Activated naive CD8-positive, alpha-beta T cell treated with anti-CD3 and anti-CD28 coated beads for 36 hours (primary cell): ENCODE measurements at places on chromosomes 7 and 10. TPM values are rescaled to one million over a fixed set of nuclear protein-coding genes. Genes with fewer than 3 reads are reported as not detected.

AGR2 gene
- total RNA-seq, result not detected

PPP1R3C gene
- 0.36 TPM for total RNA-seq

TMEM236 gene
- total RNA-seq, result 0.12 TPM

CHRM2 gene
- total RNA-seq, result not detected

GPC2 gene
- total RNA-seq, result 3.9 TPM

- DNase-seq, result no peak
Measured at GRCh38 chr7:54397836-54398612, 144.2 kb upstream of the VSTM2A start.

DNA sequence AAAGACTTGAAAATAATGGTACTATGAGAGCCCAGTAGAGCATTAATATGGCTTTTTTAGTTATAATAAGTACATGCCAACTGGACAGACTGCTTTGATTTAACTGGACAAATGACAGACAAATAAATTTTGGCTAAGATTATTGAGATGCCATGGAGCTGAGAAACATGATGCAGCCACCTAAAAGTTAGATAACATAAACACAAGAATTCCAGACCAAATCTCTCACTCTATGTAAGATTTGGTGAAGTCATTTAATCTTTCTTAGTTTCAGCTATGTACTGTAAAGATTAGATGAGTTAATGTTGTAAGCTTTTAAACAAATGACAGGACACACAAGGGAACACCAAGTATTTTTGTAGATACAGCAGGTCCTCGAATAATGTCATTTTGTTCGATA lies 118.2 kb downstream of the CACNA2D1 start:
- DNase-seq, result no peak

- peak; percentile 30 for DNase-seq
Measured at GRCh38 chr7:156929789-156930539, 19.5 kb upstream of the NOM1 start.

DNA sequence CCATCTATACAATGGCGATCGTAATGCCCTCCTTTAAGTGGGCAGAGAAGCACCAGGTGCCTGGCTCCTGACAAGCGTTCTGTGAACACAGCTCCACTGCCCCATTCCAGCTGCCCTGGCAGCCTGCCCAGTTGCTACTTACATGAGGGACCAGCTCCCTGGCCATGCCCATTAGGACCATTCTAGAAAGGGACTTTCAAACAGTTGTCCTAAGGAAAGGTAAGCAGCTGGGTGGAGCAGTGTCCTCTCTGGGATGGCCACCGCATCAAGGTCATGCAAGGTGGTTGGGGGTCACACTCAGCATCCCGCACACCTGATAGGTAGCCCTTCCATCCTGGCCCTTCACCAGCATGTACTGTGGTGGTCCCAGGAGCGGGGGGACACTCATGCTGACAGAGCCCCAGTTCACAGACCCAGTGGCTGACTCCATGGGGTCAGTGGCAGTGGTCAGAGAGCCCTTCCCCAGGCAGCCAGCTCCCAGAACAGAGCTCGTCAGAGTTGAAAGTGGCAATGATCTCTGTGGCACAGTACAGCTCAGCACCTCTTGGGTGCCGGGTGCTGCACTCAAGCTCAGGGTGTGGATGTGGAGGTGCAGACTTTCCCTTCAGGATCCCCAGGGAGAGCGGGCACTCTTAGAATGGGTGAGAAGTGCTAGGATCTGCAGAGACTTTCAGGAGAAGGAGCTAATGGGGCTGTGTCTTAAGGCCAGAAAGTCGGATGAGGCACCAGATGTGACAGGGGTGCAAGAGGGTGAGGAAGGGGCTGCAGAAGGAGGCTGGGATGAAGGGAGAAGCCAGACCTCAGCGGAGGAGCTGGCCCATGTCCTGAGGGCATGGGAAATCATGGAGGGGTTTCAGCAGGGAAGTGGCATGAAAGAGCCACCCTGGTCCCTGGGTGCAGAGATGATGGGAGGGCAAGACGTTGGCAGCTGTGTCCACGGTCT lies 10.9 kb downstream of the MMRN2 start:
- DNase-seq, result no peak

- no peak for DNase-seq
Measured at GRCh38 chr10:5741276-5741675, 56.6 kb downstream of the TASOR2 start.

GRCh38 chr10:101007099-101007711 lies 7.6 kb downstream of the LZTS2 start:
- DNase-seq, result no peak

DNA sequence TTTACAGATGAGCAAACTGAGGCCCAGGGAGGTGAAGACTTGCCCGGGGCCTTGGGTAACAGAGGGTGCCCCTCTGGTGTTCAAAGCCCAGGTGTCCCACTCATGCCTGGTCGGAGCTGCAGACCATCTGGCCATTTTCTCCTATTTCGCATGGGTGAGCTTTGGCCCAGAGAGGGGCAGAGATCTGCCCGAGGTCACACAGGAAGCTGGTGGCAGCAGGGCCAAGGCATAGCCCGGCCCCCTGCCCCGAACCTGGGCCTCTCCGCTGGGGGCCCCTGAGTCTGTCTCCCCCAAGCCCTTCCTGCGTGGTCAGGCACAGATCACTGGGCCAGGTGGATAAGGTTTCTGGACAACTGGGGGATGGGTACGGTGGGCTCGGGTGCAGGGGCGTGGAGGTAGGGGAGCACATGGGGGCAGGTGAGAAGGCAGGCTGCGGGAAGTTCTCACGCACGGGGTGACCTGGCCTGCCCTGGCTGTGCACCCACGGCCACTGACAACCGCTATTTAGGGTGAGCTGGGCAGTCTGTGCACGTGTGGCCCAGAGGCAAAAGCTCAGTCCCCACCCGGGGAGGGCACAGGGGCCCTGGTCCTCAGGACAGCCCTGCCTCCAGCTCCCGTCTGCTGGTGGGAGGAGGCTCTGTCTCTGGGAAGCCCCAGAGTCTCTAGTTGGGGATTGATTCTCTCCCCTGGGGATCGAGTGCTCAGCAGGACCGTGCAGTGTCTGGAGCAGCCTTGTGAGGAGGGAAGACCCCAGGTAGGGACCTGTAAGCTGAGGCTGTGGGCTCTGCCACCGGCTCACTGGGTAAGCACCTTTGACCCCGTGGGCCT lies 68.6 kb downstream of the UNCX start:
- DNase-seq, result no peak

GRCh38 chr7:1645476-1645875 lies 24.6 kb upstream of the ELFN1 start:
- DNase-seq, result no peak

DNA sequence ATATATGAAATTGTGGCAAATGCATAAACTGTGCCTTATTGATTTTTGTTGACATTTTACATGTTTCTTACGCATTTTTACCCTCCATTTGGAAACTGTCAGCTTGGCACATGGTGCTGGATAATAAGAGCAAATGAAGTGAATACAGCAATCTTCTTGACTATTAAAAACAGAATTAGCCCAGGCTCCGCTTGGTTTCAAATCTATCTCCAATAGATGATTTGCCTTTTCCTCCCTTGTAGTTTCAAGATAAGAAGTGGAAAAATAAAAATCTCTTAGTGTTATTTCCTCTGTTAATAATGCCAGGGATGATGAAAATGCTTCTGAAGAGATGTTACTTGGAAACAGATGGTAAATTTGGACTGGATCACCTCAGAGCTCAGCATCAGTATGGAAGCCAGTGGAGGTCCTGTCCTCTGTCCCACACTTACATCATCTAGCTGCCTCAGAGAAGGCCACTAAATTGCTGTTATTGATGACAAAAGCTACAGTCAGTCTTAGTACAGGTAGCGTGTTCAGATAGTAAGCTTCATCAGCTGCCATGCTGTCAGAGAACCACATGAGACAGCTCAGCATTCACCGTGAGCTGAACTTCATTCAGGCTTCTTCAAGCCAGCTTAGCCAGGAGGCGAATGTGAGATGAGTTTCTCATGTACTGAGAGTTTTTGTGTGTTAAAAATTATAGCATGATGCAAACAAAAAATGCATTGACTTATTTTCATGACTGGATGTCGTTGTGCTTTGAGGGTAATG lies 246.8 kb downstream of the CELF2 start:
- no peak for DNase-seq

DNA sequence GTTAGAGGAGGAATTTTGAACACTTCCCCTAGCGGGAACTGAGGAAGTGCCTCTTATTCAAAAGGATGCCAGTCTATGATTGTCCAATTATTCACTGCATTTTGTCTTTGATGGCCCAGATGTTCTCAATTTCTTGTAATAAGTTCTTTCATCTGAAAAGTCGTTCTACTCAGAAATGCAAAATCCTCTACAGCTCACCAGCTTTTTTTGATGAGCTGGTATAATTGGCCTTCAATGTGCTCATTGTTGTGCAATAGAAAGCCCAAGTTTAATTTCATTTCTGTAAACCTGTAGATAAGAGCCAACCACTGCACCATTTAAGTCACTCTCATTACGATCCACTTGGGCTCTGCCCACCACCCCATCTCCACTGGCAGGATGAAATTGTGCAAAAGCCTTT lies 978.7 kb upstream of the AUTS2 start:
- no peak for DNase-seq

GRCh38 chr7:94656925-94657731 lies 1.2 kb upstream of the SGCE start:
- DNase-seq, result peak; percentile 8

DNA sequence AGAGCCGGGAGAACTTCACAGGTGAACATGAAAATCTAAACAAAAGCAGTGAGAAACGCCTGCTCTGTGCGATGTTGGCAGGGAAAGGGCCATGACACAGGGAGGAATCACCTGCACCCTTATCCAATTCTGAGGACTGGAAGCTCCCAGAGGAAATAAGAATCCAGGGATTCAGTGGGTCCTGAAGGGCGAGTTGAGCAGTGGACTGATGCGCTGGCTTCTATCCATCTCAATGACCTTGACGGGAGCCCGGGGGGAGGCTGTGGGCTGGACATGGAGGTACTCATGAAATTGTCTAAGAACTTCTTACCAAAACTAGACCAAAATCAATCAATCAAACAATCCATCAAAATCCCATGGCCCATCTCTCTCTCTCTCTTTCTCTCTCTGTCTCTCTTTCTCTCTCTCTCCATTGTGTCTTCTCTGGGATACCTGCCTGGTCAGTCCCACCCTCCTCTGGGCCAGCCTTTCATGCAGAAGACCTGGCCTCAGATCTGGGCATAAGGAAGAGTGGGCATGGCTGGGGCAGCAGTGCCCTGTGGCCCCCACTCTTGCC lies 7.2 kb downstream of the CPXM2 start:
- no peak for DNase-seq

GRCh38 chr10:70890917-70891431 lies 2.6 kb upstream of the PCBD1 start:
- DNase-seq, result no peak

GRCh38 chr7:37540917-37541316 lies 92.3 kb upstream of the ELMO1 start:
- no peak for DNase-seq

GRCh38 chr10:30057421-30057841 lies 2.0 kb downstream of the JCAD start:
- DNase-seq, result no peak

DNA sequence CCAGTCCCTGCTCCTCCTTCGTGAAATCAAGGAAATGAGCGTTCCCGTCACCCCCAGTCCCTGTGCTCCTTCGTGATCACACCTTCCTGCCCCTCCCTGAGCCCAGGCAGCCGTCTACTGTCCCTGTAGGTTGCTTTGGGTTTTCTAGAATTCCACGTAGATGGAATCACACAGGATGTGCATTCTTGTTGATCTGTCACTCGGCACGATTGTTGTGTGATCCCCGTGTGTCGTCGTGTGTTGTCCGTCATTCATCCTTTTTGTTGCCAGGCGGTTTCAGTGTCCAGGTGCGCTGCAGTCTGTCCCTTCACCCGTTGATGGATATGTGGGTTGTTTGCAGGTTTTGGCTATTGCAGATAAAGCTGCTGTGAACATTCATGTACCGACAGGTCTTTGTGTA lies 9.4 kb downstream of the MTG1 start:
- no peak for DNase-seq

DNA sequence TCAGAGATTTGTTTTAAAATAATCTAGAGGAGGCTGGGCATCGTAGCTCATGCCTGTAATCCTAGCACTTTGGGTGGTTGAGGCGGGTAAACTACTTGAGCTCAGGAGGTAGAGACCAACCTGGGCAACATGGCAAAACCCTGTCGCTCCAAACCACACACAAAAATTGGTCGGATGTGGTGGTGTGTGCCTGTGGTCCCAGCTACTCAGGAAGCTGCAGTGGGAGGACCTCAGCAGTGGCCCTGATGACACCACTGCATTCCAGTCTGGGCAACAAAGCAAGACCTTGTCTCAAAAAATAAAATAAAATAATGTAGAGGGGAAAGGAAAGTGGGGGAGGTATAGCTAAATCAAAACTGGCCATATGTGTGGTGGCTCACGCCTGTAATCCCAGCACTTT lies 13.9 kb upstream of the PPP3CB start:
- DNase-seq, result no peak
